DMS79 (cell line): ENCODE measurements at places on chromosomes 1 and 21.

GRCh38 chr1:164515711-164516331, 43.2 kb upstream of the PBX1 start:
- peak; percentile 10 for DNase-seq

DNA sequence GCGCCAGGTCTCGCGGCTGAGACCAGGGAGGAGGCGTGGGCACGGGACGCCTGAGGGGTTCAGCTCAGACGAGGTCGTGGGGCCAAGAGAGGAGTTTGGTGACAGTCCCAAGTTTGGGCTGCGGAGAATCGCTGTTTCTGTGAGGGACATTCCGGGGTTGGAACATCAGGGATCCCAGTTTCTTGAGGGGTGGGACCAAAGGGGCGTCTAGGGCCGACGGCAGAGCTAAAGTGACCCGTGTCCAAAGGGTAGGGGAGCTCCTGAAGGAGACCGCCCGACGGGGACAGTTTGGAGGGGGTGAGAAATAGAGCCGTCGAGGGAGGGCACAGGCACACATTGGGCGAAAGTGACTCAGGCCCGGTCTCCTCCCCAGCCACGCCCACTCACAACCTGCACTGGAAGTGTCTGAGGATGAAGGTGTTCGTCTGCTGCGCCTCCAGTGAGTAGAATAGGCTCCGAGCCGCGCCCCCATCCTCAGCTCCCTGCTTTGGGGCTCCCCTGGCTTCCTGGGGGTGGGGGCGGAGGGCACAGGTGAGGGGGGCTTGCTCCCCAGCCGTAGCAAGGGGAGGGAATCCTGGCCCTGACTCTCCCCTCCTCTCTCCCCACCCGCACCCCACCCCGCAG, 7.0 kb downstream of the EFNA3 start:
- no peak for DNase-seq

GRCh38 chr1:36872858-36873257, 161.5 kb downstream of the GRIK3 start:
- no peak for DNase-seq

GRCh38 chr1:89171067-89171438, 4.8 kb downstream of the GBP7 start:
- no peak for DNase-seq

DNA sequence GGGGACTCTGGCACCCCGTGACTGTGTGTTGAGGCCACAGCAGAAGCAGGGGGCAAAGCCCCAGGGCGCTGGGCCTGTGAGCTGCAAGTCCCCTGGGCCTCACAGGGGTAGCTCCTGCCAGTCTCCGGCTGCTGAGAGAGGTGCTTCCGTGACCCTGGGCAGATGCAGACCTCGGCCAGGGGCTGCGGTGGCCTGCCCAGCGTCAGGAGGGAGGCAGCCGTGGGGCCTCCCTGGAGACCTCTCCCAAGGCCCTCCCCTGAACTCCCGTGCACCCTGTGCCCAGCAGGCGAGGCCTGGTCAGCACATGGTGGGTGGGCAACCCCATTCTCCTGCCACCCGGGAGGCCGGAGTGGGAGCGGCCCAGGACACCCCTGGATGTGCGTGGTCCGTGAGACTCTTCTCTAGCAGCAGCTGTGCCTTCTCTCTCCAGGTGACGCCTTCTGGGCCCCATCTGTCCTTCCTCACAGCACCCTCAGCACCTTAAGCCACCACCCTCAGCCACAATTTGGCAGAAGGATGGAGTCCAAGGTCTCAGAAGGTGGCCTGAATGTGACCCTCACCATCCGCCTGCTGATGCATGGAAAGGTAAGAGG, 85.7 kb upstream of the COL6A1 start:
- DNase-seq, result no peak

DNA sequence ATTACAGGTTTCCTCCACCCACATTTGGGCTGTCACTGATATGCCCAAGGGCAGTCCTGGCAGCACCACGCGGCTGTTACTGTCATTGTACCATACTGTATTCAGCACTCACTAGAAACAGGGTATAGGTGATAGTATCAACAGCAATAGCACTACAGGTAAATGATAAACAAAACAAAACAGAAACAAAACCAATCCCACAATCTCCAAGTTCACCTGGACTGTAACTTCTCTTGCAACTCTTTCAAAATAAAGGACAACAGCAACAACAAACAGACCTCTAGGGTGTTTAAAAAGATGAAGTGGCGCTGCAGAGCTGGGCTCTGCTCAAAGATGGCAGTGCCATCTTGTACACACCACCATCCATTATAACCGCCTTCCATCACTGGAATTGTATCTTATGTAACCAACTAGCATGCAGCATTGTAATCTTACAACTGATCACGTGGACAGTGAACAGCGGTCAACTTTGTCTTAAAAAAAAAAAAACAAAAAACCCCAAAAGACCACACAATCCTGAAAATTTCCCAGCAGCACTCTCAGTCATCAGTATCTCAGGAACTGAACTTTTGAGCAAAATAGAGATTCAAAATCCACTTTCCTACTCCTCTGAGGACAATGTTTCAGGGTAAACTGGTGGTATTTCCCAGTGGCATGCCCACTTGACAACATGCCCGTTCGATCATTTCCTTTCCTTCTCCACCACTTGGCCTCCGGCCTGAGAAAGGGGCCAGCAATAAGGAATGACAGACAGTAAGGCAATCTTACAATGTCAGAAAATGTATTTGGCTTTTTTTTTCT, 3.8 kb downstream of the IRF2BP2 start:
- peak; percentile 25 for DNase-seq

GRCh38 chr1:29786195-29786594, 549.9 kb downstream of the PTPRU start:
- DNase-seq, result no peak

DNA sequence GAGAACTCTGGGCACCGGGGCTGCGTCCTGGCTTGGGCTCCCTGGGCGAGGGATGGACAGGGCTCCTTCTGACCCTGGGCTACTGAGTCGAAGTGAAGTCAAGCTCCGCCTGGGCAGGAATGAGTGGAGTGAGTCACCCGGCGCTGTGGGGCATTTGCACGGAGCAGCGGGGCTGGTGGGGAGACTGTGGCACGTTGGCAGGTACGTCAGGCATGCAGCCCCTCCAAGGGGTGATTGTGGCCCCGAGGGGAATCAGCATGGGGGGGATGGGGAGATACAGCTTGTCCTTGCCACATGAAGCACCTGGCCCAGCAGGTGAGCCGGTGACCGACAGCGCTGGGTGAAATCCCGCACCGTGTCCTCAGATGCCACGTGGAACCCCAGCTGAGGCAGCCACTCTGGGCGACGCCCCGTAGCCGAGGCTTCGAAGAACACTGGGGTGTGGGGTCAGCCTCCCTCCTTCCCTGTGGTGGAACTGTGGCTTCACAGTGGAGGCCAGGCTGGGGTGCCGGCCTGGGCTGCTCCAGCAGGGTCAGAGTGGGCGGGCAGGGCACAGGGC, 62.3 kb downstream of the COL18A1 start:
- no peak for DNase-seq

GRCh38 chr21:44583800-44584147, 3.4 kb upstream of the KRTAP10-5 start:
- DNase-seq, result no peak

DNA sequence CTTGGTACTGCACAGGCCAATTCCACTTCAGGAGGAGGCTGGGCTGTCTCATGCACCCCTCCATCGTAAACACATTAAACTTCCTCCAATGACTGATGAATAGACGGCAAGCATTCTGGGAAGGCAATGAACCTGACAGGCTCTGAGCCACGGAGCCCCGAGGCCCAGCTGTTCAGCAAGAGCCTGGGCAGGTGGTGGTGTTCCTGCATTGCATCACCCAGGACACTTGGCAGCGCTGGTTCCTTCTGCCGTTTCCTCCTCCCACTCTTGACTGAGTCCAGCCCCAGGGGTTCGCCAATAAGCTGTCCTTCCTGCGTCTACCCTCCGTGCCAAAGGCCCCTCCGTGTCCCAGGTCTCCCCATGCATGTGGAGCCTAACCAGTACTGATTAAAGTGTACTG, 109.8 kb downstream of the JAK1 start:
- no peak for DNase-seq

DNA sequence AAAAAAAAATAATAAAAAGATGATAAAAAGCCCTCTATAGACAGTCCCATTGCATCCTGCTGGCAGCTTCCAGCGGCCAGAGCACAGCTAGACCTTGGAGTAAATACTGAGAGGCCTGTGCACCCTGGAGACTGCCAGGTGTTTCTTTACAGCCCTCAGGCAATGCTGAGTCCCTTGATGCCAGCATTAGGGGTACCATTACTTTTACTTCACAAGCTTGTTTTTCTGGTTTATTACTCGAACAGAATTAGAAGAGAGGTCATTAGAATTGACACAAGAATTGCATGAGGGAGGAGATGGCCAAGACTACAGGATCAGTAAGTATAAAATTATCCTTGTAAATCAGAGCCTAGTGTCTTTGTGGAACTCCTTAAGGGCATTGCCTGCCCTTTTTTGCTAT, 43.6 kb downstream of the AKNAD1 start:
- DNase-seq, result no peak
